ENCODE measurements at places on chromosomes 11 and 22.

DNA sequence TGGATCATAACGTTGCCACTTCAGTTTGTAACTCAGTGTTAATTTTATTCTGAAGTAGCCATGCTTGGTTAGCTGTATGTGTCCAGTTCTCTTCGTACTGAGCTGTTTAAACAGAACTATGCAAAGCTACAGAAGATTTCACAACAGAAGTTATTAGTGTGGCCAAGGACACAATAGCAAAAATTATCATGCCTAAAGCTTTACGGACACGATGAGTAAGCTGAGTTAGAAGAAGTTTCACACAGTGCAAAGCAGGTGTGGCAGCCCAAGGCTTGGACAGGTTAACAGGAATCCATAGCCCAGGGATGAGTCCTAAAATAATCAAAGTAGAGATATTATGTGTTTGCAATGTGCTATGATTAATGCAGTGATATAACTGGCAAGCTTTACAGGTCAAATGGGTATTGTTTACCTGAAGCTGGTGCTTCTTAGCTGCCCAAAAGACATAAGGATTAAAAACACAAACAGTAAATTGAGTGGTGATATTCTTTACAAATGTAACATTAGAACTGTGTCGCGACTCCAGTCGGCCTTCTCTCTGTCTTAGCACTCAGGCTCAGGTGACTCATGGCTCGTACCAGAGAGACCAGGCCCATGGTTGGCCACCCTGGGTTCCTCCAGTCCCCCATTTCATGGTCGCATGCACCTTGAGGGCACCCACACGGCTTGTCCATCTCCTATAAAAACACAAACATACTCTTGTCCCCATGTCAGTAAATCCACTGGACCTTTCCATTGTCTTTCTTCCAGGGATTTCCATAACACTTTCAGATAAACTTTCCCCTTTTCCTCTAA is 35.5 kb upstream of the NCAM1 start:
- DNase-seq: no peak

DNA sequence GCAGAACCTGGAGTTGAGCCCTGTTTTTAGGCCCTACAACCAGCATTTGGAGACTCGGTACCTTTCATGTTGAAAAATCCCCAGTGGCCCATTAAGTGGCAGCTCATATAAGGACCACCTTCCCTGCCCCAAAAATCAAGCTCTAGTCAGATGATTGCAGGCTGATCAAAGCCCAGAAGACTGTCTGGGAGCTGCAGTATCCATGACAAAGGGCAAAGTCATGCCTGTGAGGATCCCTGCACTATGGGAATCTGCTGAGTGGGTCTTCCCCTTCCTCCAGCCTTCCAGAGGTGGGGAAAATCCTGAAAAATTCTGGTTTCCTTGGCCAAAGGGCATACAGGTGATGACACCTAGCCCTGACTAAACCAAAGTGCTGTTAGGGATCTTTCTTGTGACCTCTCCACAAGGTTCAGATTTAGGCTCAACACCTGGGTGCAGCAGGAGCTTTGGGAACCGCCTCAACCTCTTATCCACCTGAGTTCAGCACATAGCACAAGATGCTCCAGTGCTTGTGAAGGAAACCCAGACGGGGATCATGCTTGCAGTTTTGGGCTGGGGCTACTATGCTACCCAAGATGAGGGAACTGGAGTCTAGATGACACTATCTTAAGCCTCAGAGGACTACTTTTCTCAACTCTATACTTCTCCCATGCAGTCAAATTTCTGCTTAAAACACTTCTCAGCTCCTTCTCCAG is 1.2 kb upstream of the TRIM3 start:
- no peak for DNase-seq

DNA sequence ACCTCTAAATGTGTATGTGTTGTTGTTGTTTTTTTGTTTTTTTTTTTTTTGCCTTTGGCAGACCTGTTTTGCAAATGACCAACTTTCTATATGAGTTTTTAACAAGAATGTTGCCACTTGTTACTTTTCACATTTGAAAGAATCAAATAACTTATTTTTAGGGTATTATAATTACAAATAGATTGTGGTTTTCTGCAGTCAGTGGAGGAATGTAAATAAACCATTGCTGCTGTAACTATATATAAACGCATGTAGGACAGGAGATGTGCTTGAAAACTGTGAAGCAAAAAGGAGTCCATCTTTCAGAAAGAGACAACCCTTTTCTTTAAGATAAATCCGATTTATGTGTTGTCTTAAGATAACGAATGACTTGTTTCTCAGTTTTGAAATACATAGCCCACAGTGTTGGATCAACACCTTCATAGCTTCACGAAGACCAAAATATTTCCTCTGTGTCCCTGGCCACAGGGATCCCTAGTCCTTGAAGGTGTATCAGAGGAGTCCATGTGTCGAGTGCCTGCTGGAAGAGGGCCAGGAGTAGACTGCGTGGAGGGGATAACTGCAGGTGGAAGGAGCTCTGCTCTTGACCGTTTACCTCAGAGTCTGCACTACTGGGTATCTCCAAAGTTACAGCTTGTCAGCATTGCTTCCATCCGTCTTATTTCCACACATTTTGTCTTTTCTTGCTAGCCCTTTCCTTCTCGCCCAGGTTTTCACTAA is 24.7 kb downstream of the TNRC6B start:
- no peak for DNase-seq

- no peak for DNase-seq
Measured at GRCh38 chr11:134646561-134646960, 234.5 kb upstream of the B3GAT1 start.

DNA sequence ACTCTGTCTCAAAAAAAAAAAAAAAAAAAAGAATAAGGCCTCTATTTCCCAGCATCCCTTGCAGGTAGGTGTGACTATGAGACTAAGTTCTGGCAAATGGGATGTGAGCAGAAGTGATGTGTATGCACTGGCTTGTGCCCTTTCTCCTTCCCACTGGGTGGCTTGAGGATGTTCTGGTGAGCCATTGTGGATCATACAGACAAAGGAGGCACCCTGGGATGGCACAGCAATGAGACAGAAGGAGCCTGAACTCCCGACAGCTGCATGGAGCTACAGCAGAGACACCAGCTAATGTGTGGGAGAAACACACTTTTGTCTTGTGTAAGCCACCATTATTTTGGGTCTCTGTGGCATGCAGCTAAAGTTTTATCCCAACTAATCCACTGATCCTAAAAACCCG is 10.6 kb upstream of the SORL1 start:
- no peak for DNase-seq

DNA sequence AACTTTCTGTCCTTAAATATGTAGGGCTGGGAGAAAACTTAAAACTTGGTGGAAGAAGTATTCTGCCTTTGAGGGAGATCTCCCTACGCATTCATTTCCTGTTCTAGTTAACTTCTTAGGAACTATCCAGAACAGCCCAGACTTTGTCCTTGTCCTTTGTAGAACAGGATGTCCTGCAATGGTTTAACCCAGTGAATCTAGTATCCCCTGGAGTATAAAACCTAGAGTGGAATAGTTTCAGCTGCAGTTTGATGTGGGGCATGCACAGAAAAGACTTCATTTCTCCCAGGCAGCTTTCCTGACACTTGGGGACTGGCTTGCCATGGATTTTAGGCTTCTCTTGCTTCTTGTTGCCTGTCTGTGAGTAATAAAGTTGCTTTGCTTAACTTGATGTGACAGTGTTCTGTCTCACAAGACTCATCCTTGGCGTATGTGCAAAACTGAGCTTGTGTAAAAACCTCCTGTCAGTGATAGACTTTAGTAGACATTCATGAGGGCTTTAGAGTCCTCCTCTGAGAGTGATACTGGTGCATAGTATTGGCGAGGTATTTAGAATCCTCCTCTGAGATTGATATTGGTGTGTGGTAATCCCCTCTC is 28.2 kb downstream of the ARHGAP42 start:
- DNase-seq: no peak

DNA sequence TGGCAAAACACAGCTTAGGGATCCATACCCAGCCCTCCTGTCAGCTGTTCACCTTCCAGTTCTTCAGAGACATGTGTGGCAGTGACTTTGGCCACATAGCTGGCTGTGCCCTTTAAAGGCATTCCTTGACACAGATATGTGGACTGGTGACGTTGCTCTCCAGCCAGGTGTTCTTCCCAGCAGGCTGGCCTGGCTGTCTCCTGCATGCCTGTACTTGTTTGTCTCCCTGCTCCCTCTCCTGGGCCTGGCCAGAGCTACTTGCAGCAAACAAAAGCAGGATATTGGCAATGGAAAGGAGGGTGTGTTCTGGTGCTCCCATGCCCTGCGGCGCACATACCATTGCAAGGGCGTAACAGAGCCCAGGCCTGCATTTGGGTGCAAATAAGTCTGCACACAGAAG is 38.3 kb downstream of the PIK3IP1 start:
- no peak for DNase-seq

- DNase-seq: no peak
Measured at GRCh38 chr11:78262691-78263090, 74.0 kb downstream of the USP35 start.

DNA sequence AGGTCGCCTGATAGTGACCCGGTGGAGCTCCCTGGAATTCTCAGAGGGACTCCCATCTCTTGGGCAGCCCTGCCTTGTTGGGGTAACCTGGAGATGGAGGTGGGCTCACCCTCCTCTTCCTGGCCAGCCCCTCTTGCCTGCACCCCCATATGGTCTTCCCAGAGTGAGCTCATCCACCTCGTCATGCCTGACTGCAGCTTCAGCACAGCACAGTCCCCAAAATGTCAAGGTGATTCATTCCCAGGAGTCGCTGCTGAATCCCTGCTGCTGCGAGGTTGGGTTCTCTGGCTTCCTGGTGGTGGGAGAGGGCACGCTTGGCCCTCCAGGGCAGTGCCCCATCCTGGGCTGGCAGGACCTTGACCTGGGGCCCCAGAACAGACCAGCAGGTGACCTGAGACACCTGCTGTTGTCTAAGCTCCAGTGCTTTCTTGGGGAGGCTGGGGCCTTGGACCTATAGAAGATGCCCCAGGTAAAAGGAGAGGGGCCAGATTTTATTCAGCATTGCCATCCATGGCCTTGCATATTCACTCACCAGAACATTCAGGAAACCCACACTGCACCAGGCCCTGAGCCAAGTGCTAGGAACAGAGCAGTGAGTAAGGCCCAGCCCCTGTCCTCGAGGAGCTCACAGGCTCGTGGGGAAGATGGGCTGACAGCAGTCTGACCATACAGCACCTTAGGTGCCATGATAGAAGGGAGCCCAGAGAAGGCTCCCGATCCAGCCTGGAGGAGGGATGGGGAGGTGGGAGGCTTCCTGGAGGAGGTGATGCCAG is 72.9 kb downstream of the CACNA1I start:
- DNase-seq: no peak

GRCh38 chr22:44691796-44692661 is 10.0 kb upstream of the PRR5 start:
- DNase-seq: no peak

GRCh38 chr11:62024936-62025486 is 57.6 kb upstream of the FTH1 start:
- DNase-seq: no peak

DNA sequence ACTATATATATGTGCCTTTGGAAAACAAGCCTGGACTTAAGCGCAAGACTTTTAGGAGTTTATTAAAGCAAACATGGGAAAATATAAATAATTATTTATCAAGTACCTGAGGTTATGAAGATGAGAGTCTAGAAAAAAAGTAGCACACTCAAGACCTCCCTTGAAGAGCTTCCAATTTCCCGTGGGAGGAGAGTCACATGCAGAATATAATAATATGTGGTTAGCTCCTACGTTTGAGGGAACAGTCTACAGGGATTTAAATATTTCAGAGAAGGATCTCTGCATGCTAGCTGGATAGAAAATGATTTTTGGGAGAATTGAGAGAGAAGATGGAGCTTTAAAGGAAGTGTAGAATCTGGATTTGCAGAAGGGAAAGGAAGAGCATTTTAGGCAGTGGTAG is 183.8 kb downstream of the SWAP70 start:
- DNase-seq: no peak

- DNase-seq: no peak
Measured at GRCh38 chr11:68865241-68865640, 23.5 kb upstream of the CPT1A start.

GRCh38 chr11:71255800-71256479 is 3.6 kb upstream of the SHANK2 start:
- no peak for DNase-seq

DNA sequence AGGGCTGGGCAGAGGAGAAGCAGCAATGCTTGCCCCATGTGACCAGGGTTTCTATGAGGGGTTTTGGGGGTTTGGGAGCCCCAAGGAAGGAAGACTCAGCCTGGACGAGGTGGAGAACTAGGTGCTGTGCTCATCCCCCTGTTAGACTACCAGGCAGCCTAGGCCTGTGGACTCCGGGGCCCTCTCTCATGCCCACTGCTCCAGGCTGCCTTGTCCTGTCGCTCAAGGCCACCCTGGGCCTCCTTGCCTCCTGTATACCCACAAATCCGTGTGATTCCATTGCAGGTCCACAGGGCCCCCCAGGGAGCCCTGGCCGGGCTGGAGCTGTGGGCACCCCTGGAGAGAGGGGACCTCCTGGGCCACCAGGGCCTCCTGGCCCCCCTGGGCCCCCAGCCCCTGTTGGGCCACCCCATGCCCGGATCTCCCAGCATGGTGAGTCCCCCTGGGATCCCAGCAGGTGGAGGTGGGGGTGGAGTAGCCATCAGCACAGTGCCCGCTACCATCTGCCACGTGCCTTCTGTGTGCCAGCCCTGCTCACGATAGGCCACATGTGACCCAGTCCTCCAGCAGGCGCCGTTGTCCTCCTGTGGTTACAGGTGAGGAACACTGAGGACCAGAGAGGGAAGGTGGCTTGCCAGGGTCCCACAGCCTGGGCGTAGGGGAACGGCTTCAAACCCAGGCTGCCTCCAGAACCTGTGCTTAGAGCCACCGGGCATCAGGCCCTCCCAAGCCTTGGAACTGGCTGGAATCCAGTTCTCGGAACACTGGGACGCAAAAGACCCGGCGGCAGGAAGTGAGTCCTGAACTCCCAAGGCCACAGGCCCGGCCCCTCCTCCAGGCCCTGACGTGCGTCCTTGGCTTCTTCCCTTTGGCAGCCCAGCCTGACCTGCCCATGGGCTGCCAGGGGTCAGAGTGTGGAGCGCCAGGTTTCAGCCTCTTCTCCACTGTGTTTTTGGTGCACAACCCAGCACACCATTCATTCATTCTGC is 26.6 kb downstream of the EMID1 start:
- DNase-seq: no peak

All from stimulated activated CD8-positive, alpha-beta memory T cell treated with anti-CD3 and anti-CD28 coated beads, Interleukin-7, amount 100 ng/mL, for 48 hours (primary cell).